ENCODE measurements at places on chromosomes 2 and 18.

GRCh38 chr2:214550786-214551185 is 139.9 kb downstream of the VWC2L start:
- DNase-seq: no peak

DNA sequence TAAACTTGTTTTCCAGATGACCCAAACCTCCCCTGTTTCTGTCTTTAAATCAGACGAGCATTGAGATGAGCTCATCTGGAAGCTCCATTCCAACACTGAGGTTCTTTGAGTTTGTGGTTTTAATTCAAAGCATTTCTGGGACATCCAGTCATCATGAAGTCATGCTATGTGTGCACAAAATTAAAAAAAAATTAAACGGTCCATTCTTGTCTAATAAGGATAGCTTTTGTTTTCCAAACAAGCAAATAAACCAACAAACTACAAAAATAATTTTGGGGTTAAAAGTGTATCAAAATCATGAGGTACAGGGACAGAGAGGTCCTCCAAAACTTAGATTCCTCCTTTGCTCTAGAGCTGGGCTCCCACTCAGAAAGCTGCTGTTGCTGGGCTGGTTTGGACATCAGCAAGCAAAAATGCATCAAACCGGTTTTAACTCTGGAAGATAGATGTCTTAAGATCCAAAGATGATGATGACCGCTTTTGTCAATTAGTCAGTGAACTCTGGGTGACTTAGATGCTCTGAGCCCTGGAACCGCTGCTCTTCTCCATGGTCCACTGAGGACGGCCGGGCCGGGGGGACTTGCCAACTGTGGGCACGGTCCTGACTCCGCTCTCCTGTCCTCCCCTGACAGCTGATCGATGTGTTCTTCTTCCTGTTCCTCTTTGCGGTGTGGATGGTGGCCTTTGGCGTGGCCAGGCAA is 65.4 kb downstream of the TRPM8 start:
- no peak for DNase-seq

- no peak for DNase-seq
These were observed 30.1 kb downstream of the TMEM18 start for GRCh38 chr2:647003-647560.

GRCh38 chr2:212547716-212548454 is 9.3 kb upstream of the ERBB4 start:
- DNase-seq: no peak

- no peak for DNase-seq
These were observed 6.8 kb downstream of the B4GALT6 start for GRCh38 chr18:31677592-31677991.

DNA sequence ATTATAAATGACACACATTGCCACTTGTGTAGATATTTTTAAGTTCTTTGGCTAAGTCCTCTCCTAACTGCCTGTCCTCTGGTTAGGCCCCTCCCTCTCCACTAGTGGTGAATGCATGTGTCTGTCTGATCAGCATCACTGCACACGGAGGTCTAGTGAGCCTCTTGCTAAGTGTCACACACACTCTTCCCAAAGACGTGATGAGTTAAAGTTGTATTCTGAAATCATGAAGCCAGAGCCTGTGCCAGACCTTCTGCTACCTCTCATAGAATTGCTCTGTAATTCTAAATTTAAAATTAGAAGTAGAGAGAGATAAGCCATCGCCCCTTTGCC is 41.3 kb downstream of the RALB start:
- no peak for DNase-seq

DNA sequence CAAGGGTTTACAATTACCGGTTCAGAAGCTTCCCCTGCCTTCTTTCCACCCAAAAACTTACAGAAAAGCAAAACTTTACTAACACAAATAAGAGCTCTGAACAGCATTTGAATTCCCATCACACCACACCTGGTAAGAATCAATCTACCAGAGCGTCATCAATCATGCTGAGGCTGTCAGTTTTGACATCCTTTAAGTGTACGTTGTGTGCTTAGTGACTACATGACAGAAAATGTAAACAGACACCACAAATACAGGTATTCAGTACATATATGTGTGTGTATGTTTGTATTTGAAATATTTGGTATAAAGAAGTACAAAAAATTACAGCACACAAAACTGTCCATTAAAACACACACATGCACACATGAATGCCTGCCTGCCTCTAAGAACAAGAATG is 523.5 kb downstream of the TMEM182 start:
- no peak for DNase-seq

DNA sequence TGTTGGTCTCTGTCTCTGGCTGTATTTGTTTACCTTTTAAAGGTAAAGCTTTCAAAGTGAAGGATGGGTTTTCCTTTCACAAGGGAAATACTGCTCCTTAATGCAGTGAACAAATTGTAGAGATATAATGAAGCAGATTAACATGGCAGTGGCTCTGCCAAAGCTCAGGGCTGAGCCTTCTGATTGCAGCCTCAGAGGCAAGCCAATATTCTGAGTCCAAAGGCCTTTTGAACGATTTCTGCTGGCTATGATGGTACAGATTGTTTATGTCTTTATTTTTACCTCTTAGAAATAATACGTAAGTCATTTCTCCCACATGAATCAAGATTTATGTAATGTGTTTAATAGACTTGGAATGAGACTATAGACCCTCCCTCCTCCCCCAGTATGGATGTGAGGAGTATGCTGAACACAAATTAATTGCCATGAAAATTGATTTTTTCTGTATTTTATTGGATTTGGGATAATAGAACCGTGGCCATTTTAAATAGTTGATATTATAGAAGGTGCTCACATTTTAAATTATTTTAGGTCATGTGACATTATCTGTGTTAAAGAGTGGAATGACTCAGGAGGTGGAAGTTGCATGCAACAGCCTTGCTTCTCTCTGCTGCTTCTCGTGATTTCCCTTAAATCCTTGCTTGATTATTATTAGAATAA is 772 bp downstream of the SCN2A start:
- no peak for DNase-seq

GRCh38 chr2:33122726-33123125 is 176.0 kb downstream of the LTBP1 start:
- DNase-seq: no peak

GRCh38 chr2:181314551-181314950 is 142.6 kb upstream of the ITGA4 start:
- DNase-seq: no peak

DNA sequence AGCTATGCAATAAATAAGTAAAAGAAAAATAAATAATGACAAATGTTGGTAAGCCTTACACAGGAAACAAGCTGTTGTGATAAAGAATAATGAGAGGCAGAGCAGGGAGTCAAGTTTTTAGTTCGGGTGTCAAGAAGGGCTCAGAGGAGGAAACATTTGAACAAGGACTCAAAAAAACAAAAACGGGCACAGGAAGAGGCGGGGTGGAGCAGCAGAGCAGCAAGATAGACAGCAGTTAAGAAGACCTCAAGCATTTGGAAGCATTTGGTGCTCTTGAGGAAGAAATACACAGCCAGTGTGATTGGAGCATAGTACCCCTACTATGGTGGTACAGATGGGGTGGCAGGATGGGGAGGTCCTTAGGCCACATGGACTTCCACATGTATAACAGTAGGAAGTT is 2.8 kb downstream of the TMEM169 start:
- DNase-seq: peak; percentile 36

DNA sequence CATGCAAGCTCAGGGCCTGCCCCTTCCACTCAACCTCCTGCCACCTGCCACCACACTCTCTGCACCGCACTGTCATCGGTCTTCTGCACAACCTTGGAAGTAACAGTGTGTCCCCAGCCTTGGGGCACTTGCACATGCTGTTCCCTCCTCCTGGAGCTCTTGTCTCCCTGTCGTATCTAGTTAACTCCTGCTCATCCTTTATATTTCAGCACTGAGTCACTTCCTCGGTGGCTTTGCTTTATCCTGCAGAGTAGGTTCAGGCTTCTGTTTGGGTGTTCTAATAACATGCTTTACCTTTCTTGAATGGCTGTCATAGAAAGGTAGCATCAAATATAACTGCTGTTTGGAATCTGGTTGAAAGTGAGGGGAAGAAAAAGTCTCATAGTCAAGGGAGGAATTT is 25.3 kb downstream of the PAX8 start:
- no peak for DNase-seq

DNA sequence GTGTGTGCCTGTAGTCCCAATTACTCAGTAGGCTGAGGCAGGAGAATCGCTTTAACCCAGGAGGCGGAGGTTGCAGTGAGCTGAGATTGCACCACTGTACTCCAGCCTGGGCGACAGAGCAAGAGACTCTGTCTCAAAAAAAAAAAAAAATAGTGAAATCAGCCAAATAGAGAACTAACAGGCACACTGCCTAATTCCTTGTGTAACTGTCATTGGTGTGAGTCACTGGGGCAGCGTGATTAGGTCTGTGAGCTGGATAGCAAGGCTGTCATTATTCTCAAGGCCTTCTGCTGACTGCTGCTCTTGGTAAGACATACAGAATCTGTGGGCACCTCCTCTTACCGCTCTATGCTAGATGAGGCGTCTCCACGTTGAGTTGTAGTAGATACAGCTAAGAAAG is 270.3 kb downstream of the NEDD4L start:
- DNase-seq: no peak

DNA sequence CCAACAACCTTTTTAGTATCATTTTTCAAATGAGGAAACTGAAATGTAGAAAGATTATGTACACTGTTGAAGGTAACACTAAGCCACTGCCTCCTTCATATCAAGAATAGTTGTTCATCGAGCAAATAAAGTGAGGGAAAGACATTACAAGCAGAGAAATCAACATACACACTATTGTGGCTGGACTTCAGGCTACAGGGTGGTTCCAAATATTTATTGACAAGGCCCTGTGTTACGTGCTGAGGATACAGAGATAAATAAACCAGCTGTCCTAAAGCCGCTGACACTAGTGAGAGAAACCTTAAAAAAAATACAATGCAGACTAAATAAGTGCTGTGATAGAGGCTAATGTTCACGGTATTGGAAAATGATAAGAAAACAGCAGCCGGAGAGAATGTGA is 1.9 kb upstream of the LNPK start:
- DNase-seq: no peak

Data from CD4-positive, alpha-beta T cell treated with Interleukin-2 at 100 ng/mL for 4 hours (primary cell).